CD4-positive, alpha-beta T cell (primary cell): ENCODE measurements at places on chromosomes 6 and 20.
A peak's percentile ranks its signal among the peaks of the same experiment; 100 is the strongest.

DNA sequence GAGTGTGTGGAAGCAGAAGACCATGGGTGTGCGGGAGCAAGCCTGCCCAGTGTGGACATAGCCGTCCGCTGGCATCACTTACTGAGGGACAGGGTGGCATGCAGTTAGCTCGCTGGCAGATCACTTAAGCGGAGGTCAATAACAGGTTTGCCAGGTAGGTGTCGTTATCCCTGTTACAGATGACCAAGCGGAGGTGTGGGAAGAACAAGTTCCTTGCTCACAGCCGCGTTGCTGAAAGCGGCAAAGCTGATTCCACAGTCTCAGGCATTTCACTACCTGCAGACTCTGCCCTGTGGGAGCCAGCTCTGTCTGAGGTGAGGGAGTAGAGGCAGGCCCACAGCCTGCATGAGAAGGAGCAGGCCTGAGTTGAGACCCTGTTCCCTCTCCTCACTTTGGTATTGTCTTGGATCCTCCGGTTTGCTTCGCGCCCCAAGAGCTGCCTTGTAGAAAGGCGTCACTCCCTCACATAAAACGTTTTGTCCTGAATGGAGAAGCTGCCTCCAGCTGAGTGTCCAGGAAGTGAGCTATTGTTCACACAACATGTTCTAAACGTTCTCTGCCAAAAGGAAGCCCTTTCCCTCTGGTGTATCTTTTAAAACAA, 96.9 kb downstream of the TCP11 start:
- no peak for DNase-seq

DNA sequence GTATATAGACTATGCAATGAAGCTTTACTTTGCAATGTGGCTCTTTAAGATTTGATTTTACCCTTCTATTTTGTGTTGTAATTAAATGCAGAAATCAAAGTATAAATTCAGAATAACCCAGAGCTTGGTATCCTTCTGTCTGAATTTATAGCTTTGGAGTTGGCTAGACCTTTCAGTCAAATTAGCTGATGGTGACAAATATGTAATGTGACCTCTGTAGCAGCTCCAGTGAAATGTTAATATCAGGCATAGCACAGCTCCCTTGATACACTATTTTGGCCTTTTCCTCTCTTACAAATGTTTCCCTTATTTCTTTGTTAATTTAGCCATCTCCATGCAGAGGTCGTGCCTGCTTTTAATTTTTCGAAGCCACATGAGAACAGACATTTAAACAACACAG, 11.1 kb downstream of the CBFA2T2 start:
- DNase-seq, result no peak

DNA sequence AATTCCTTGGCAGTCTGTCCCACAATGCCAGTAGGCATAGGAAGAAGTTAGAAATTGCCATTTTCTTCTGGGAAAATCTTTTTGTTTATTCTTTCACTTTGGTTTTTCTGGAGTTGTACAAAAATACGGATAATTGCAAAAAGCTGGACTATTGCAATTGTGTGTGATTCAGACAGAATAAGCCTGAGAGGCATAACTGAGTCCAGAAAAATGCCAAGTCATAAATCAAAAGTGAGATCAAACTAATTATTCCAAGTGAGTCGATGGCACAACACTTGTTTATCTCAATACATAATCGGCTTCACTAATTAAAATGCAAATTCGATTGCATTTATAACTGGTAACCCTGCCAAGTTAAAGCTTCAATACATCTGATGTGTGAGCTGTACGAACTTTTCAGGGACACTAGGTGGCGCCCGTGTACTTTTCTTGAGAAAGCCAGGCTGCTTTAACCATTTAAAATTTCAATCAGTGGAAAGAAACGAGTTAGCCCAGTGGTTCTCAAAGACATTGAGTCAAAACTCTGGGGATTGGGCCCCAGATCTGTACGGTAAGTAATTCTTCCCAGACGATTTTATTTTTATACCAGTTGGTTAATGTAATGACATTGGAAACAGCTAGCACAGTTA, 102.6 kb downstream of the LAMP5 start:
- DNase-seq, result peak; percentile 54

DNA sequence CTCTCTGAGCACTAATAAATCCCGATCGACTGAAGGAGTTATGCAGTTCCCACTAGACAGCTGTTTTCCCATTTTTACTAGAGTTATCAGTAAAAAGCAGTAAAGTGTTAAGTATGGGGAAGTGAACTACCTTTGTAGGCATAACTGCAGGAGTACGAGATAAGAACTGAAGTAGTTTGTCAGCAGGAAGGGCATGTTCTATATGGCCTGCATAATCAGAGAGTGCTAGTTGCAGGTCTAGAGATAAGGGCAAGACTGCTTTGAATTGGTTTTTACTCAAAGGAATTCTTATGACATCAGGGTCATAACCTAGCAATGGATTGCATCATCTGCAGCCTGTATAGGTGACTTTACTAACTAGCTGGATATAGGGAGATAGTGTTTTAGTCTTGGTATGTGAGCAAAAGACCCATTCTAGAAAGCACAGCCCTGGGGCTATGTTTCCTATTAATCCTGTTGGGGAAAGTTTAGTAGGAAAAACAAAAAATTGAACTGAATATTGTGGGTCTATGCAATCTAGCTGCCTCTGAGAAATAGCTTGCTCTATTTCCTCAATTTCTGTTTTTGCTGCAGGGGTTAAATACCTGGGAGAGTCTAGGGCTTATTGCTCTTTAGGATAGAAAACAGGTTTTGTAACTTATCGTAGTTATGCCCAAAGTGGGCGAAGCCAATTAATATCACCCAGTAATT, 22.6 kb upstream of the CRISP1 start:
- no peak for DNase-seq

- DNase-seq, result no peak
Measured at GRCh38 chr6:152575161-152575560, 62.0 kb downstream of the SYNE1 start.

DNA sequence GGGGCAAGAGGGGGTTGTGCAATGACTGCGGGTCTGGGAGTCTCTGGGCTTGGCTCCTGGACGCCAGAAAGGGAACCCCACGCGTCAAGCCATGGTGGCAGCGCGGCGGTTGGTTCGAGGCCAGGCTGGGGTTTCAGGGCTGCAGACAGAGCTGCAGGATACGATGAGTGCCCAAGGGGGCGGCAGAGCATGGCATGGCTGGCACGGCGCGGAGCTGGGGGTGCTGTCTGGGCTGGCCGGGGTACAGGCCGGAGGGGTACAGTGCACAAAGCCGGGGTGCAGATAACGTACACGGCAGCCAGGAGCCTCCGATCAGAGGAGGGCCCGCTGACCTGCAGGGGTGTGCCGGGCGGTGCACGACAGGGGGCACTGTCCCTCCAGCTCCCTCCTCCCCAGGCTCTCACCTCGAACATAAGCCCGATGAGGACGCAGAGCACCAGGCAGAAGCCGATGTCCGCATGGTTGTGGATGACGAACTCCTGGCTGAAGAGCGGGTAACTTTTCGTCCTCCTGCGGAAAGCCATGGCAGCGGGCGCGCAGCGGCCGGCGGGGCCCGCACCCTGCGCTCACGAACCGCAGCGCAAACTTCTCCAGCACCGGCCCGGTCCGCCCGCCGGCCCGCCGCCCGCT, 353 bp downstream of the TRAM2 start:
- DNase-seq, result peak; percentile 43

- DNase-seq, result no peak
Measured at GRCh38 chr20:58388028-58388601, 914 bp upstream of the VAPB start.

GRCh38 chr6:82597201-82597600, 233.6 kb downstream of the TPBG start:
- no peak for DNase-seq

DNA sequence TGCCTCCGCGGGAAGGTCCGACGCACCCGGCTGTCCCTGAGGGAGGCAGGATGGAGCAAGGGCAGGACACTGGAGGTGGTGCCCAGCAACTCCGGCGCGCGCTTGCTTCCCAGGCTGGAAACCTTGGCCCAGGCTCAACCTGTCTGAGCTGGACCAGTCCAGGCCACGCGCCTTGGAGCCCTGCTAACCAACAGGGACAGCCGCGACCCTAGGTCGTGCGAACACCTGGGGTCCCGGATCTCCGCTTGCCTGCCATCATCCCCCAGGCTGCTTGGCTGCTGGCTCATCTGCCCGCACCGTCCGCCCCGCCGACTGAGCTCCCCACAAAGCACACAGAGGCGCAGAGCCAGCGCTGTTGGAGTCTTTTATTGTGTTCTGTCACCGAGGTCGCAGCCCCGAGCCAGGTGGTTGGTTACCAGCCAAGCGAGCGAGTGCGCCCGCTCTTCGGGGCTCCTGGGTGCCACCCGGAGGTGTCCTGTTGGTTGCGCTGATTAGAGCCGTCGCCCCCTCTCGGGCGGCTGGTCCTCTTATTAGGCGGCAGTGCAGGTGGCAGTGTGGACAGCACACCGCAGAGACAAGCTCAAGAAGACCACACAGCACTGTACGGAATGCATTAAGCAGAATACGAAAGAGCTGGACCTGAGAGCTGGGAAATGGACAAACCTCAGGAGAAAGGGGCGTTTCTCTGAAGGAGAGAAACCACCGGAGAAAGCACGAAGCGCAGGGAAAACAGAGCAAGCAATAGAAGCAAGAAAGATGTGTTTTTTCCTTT, 3.8 kb downstream of the COL12A1 start:
- no peak for DNase-seq

DNA sequence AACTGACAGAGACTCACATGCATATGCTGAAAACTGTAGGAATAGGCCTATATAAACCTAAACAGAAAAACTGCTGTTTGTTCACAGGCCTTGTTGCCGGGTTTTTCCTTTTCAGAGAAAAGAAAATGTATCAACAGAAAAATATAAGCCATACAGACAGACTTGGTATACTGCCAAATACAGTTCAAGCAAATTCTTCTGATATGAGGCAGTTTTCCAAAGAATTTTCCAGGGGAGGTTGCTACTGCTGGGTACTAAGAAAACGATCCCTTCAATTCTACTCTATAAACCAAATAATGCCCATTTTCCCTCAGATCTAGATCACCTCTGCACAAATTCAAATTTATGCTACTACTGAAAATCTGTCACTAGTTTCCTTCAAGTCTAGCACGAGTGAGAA, 59.4 kb downstream of the ME1 start:
- DNase-seq, result no peak

- no peak for DNase-seq
Measured at GRCh38 chr20:56181583-56181982, 66.9 kb upstream of the MC3R start.
